Bronchial epithelial cell (primary cell): ENCODE measurements at places on chromosomes 5 and 9. TPM values are rescaled to one million over a fixed set of nuclear protein-coding genes. Genes with fewer than 3 reads are reported as not detected.

DNA sequence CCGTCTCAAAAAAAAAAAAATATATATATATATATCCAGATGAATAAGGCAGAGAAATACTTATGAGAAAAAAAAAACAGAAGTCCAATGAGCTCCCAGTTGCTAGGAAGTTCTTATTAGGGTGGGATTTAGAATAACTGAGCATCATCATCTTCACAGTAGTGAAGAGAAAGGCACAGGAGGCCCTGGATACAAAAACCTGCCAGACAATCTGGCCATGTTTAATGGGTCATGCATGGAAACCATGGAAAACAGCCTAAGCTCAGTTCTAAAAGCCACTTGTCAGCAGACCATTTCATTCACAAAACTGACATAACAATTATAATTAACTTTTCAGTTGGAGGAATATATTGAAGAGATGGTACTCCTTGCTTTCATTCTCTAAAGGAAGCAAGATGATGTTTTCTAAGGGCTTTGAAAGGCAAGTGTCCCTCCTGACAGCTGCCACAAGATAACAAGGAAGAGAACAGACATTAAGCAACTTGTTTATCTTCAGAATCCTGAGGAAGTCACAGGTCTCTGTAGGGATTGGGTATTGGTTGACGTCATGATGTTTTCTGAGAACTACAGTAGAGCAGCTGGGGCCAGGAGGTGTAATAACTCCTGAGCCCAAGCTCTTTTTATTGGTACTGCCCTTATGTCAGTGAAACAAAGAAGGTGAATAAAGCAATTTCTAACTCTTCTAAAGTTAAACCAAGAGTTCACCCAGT, 463.1 kb downstream of the DMAC1 start:
- no peak for DNase-seq

GRCh38 chr9:131841765-131842318, 102.0 kb upstream of the RAPGEF1 start:
- no peak for DNase-seq

- DNase-seq: peak; percentile 87
Observed at GRCh38 chr9:70553707-70554673, 139.5 kb upstream of the KLF9 start.

GRCh38 chr5:174608631-174609097, 115.7 kb upstream of the MSX2 start:
- DNase-seq: no peak

DNA sequence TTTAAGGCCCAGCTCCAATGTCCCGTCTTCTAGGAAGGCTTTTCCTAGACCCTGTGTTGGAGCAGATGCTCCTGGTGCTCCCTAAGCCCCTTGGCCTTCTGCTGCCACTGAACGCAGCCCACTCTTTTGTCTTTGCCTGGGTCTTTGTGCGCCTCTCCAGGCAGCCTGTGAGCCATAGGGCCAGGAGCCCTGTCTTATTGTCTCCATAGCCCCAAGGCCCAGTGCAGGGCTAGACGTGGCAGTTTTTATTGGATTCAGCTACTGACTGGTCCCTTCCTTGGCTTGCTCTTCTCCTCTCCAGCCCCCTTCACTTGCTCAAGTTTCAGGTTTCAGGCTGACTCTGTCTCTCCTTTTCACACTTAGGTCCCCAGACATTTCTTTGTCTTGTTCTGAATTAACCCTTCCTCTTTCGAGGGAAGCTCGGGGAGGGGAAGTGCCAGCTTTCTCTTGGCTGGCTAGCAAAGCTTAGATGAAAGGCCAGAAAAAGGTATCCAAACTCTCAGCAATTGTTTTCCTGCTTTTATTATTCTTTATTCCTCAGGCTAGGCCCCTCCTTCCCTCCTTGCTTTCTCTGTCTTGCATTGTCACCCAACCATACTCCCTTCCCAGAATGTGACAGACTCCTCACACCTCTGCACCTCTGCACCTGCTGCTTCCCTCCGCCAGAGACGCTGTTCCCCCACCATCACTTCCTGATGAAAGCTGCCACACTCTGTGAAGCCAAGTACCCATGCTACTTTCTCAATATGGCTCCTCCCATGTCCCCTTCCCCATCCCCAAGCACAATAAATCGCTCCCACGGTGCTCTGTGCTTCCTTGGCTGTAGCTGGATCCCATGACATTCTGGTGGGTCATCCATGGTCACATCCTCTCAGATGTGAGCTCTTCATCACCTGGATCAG, 101.6 kb upstream of the CPEB4 start:
- DNase-seq: no peak

- DNase-seq: no peak
Observed at GRCh38 chr5:56482363-56482762, 249.2 kb upstream of the ANKRD55 start.

GRCh38 chr9:115694014-115694413, 459.6 kb upstream of the PAPPA start:
- DNase-seq: peak; percentile 67

- no peak for DNase-seq
Observed at GRCh38 chr9:130856474-130856873, 21.4 kb downstream of the ABL1 start.

DNA sequence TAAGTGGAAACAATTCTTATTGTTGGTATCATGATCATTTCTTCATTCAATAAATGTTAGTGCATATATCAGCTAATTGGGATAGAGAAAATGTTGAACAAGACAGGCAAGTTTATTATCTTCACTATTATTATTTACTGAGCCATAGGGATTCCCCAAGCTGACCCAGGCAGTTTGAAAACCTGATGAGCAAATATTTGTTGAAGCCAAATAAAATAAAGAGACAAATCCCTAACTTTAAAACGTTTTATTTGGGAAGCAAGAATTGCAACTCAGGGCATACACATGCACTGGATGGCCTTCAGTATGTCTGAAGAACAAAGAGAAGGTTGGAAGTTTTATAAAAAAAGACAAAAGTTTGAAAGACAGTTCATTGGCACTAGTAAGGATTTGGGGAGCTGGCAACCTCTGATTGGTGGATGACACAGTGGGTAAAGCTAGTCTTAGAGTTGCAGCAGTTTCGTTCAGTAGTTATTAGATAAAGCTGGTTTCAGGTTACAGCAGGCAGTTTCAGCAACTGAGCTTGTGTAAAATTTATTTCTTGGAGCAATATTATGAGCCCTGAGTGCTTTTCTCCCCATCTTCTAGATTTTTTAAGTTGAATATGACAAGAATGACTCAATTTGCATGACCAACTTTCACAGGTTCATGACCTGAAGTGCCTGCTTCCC, 44.7 kb upstream of the PRLR start:
- DNase-seq: no peak

GRCh38 chr5:39390945-39391344, 26.6 kb upstream of the C9 start:
- DNase-seq: no peak

- no peak for DNase-seq
Observed at GRCh38 chr9:90842996-90843395, 41.4 kb downstream of the SYK start.

DNA sequence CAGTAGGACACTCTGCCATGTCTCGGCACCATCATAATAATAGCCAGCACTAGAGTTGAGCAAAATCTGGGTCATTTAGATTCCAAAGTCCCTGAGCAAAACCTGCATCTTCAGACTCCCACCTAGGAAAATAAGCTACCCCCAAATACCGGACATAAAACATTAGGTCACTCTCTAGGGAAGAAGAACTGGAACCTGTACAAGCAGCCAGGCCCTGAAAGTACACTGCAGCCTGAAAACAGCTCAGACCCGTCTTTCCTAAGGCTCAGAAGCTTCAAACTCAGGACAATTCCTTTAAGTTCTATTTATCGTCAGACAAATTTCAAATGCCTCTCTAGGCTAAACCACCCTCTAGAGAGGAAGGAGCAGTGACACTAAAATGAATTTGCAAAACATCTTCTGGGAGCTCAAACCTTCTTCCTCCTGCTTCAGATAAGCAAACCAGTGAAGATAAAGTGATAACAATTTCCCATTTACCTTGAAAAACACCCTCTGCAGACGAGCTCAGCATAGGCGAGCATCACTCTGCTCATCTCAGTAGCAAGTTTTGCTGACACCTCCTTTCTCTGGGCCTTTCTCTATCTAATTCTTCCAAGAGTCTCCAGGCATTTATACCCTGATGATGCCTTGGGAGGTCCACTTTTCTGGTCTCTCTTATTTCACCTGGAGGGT, 34.0 kb downstream of the ADAM19 start:
- no peak for DNase-seq

DNA sequence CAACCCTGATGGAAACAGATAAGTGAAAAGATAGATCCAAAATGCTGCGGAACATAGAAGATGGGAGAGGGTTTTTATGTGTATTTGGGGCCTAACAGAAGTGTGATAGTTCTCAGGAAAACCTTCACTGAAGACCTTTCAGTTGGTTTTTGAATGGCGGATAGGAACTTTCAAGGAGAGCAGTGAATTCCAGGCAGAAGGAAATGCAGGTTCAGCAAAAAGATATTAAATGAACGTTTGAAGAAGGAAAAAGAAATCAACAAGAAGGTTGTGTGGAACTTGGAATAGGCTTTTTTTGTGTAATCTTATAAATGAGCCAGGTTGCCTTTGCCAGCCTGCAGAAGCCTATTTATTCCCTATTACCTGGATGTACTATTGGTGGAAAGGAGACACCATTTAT, 2.1 kb downstream of the PPIP5K2 start:
- DNase-seq: no peak

DNA sequence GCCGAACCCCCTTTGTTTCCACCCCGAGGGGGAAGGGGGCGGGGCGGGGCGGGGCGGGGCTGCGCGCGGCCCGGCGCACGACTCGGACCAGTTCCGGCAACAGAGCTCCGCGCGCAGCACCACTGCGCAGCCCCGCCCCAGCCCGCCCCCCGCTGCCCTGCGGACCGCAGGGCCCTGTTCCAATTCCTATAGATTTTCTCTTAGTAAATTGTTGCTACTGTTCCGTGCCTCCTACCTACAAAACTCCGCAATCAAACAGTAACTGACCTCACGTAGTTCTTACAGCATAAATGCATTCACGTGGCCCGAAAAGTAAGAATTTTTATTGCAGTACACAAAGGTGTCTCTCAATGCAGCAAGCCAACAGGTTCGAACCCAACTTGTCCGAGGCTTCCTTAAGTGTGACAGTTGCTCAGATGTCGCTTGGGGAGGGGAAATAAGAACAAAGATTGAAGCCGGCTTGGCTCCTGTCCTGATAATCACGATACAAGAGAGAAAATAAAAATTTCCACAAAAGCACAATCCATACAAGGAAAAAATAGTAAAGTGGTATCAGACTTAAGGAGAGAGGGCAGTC, 1.2 kb upstream of the RNF38 start:
- peak; percentile 45 for DNase-seq

DNA sequence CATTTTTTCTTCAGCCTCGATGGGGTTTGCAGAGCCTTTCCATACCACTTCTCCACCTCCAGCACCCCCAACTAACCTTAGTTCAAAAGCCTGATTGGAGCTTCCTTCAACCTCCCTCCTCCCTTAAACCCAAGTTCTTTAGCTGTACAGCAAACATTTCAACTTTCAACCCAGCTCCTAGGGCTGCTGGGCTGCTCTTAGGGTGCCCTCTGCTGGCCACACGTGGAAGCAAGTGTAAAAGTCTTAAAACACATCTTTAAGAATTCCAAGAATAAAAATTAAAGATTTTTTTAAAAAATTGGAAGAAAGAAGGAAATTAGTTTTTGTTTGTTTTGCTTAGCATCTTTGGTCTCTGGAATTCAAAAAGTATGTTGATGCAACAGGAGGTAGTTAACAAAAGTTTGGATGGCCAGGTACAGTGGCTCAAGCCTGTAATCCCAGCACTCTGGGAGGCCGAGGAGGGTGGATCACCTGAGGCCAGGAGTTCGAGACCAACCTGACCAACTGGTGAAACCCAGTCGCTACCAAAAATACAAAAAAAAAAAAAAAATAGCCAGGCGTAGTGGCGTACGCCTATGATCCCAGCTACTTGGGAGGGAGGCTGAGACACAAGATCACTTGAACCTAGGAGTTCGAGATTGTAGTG, 15.5 kb upstream of the HSD17B3 start:
- peak; percentile 52 for DNase-seq

- no peak for DNase-seq
Observed at GRCh38 chr9:89734600-89735041, 129.8 kb downstream of the GADD45G start.

- peak; percentile 85 for DNase-seq
Observed at GRCh38 chr5:72379936-72380335, 59.8 kb downstream of the PTCD2 start.

GRCh38 chr9:3043369-3043768, 199.5 kb upstream of the PUM3 start:
- peak; percentile 23 for DNase-seq

GRCh38 chr5:9344751-9345240, 201.1 kb downstream of the SEMA5A start:
- DNase-seq: no peak

Gene TXNDC8
- total RNA-seq: not detected in 2 replicates

Gene TAS2R1
- not detected in 2 replicates for total RNA-seq

Gene ENC1
- 3.5 and 3.9 TPM in 2 replicates for total RNA-seq

Gene CD74
- 1.1 and 3.8 TPM in 2 replicates for total RNA-seq

Gene MYMK
- not detected in 2 replicates for total RNA-seq

Gene PROB1
- 0.51 and 0.53 TPM in 2 replicates for total RNA-seq

Gene CD180
- total RNA-seq: not detected in 2 replicates

Gene GABBR2
- not detected in 2 replicates for total RNA-seq

Gene BAAT
- total RNA-seq: 0.13 and 0.26 TPM in 2 replicates
